ENCODE measurements at places on chromosomes 1 and 21. TPM values are rescaled to one million over a fixed set of nuclear protein-coding genes. Genes with fewer than 3 reads are reported as not detected.

OR2L2 gene
- not detected for polyA plus RNA-seq

OR13G1 gene
- not detected for polyA plus RNA-seq

SYT14 gene
- polyA plus RNA-seq, result 1.4 TPM

STUM gene
- 0.76 TPM for polyA plus RNA-seq

ZNF683 gene
- not detected for polyA plus RNA-seq
